Uterus (tissue), 4 donors: ENCODE measurements at places on chromosomes 4 and X. TPM values are rescaled to one million over a fixed set of nuclear protein-coding genes. Genes with fewer than 3 reads are reported as not detected.
A peak's percentile ranks its signal among the peaks of the same experiment; 100 is the strongest.

Gene PARM1
- 28.2 TPM for total RNA-seq

Gene RTL5
- 23.3 TPM for total RNA-seq

Gene F8A3
- total RNA-seq: 0.59 TPM

Gene LANCL3
- total RNA-seq: not detected

Gene PHF8
- total RNA-seq: 42.0 TPM

Gene EOLA2
- total RNA-seq: 15.4 TPM

Gene ADH1B
- total RNA-seq: 703 TPM

Gene SSX4
- total RNA-seq: not detected

DNA sequence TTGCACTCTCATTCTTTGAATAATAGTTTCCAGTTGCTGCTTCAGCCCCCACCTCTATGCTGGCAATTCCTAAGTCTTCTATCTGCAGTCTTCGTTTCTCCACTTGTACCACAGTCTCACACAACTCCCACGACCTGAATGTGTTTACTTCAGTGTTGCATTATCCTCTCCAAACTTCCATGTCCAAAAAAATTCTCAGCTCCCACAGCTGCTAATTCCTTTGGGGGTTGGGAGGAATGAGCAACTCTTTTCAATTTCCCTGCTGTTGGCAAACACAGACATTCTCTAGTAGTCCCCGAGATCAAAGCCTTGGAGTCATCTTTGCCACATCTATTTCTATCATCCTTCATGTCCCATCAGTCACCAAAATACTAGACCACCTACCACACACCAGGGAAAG lies 14.4 kb upstream of the CDS1 start:
- DNase-seq: no peak
- no peaks in the 10 kb centered on the region for H3K4me1 ChIP-seq
- H3K27ac ChIP-seq: no peak overlapping the region

- H3K36me3 ChIP-seq: no peaks in the 10 kb centered on the region
- H3K27ac ChIP-seq: no peak overlapping the region
- no peak overlapping the region for H3K4me3 ChIP-seq
- H3K4me1 ChIP-seq: no peaks in the 10 kb centered on the region
These were observed 672.2 kb upstream of the AMOT start for GRCh38 chrX:113512700-113513395.

GRCh38 chr4:8459867-8460445 lies 19.4 kb downstream of the TRMT44 start:
- no peak overlapping the region for H3K4me3 ChIP-seq
- no peaks in the 10 kb centered on the region for H3K4me1 ChIP-seq
- H3K36me3 ChIP-seq: no peaks in the 10 kb centered on the region
- no peak overlapping the region for H3K27ac ChIP-seq
- no peak for DNase-seq
- no peaks in the 10 kb centered on the region for H3K27me3 ChIP-seq

DNA sequence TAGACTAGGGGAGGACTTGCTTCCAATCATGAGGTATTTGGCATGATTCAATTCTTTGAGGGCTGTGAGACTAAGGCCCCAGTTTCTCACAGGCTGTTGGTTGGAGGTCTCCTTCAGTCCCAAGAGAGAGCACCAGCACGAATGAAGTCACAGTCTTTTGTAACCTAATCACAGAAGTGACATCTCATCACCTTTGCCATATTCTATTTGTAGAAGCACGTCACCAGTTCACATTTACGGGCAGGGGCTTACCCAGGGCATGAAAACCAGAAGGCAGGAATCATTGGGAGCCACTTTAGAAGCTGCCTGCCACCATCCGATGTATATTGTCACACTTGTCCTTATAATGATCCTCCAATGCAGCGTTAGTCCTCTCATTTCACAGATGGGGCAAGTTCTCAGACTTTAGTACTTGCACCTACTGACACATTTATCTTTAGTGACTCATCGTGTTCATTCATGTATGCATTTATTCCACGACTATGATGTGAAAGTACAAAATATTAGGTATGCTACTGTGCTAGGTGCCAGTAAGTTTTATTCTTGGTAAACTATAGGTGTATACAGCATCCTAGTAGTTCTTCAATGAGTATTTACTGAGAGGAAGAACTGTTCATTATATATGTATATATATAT lies 163.8 kb upstream of the PGRMC2 start:
- no peak for DNase-seq
- no peak overlapping the region for H3K27ac ChIP-seq
- H3K36me3 ChIP-seq: no peaks in the 10 kb centered on the region

- no peak overlapping the region for H3K27ac ChIP-seq
- H3K4me3 ChIP-seq: no peak overlapping the region
- no peak for DNase-seq
- no peaks in the 10 kb centered on the region for H3K4me1 ChIP-seq
- H3K36me3 ChIP-seq: no peaks in the 10 kb centered on the region
These were observed 84.2 kb downstream of the SLC2A9 start for GRCh38 chr4:9937078-9937477.

GRCh38 chrX:15948318-15948660 lies 93.7 kb upstream of the AP1S2 start:
- H3K4me1 ChIP-seq: no peaks in the 10 kb centered on the region
- H3K36me3 ChIP-seq: no peaks in the 10 kb centered on the region
- H3K27ac ChIP-seq: no peak overlapping the region
- no peak overlapping the region for H3K4me3 ChIP-seq
- DNase-seq: no peak

GRCh38 chr4:67651536-67651935 lies 49.4 kb downstream of the UBA6 start:
- H3K4me1 ChIP-seq: no peaks in the 10 kb centered on the region
- H3K4me3 ChIP-seq: no peak overlapping the region
- no peak for DNase-seq
- no peaks in the 10 kb centered on the region for H3K36me3 ChIP-seq
- no peak overlapping the region for H3K27ac ChIP-seq

GRCh38 chr4:30904215-30904555 lies 184.0 kb downstream of the PCDH7 start:
- no peak overlapping the region for H3K27ac ChIP-seq
- DNase-seq: no peak
- no peak overlapping the region for H3K4me3 ChIP-seq
- no peaks in the 10 kb centered on the region for H3K4me1 ChIP-seq

- no peaks in the 10 kb centered on the region for H3K27me3 ChIP-seq
- H3K36me3 ChIP-seq: no peaks in the 10 kb centered on the region
- DNase-seq: no peak
These were observed 35.8 kb downstream of the ATXN3L start for GRCh38 chrX:13283950-13284546.

DNA sequence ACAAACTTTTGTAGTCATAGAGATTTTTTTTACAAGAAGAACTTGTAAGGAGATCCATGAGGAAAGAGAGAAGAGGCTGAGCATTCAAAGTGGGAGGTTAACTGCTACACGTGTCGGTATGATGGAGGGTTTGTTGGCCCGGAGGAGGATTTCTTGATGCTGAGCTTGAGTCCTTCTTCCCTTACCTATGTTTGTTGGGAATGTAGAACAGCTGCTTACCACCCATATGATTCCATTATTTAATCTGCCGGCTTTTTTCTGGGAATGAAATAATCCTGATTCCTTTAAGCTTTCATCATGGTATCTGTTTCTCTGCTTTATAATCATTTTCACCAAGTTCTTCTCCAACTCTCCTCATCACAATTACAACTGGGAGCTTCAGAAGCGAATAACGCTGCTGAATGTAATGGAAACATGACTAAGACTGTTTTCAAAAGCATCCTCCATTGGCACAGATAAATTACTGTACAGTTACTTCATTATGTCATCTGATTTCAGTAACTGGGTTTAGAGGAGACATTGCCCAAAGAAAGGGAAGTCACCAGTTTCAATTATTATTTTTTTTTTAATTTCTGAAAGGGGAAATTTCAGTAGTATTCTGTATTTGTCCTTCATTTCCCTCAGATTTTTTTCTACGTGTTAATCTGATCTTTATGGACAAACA lies 420.6 kb downstream of the SPRY1 start:
- H3K27me3 ChIP-seq: no peaks in the 10 kb centered on the region
- H3K27ac ChIP-seq: no peak overlapping the region
- no peaks in the 10 kb centered on the region for H3K36me3 ChIP-seq
- H3K4me3 ChIP-seq: no peak overlapping the region

- H3K36me3 ChIP-seq: no peaks in the 10 kb centered on the region
- H3K27ac ChIP-seq: no peak overlapping the region
- H3K4me3 ChIP-seq: no peak overlapping the region
- DNase-seq: peak; percentile 20
These were observed 153.5 kb downstream of the STK32B start for GRCh38 chr4:5204781-5205180.

- no peak overlapping the region for H3K27ac ChIP-seq
- H3K27me3 ChIP-seq: no peaks in the 10 kb centered on the region
- no peaks in the 10 kb centered on the region for H3K36me3 ChIP-seq
- no peaks in the 10 kb centered on the region for H3K4me1 ChIP-seq
- no peak for DNase-seq
These were observed 13.1 kb downstream of the SLC25A5 start for GRCh38 chrX:119481323-119481801.

DNA sequence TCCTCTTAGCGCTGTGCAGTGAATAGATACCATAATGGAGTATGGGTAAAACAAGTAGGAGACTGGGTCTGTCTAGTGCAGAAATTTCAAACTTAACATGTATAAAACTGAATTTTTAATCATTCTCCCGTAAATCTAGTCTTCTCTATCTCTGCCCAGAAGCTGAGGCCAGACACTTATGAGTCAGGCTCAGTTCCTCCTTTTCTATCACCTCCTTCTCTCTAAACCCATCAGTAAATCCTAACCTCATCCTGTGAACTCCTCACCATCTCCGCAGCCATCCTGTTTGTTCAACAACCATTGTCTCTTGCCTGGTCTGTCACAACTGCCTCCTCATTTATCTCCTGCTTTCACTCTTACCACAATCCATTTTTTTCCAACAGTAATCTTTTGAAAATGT lies 19.8 kb upstream of the SGMS2 start:
- H3K27ac ChIP-seq: no peak overlapping the region
- no peak overlapping the region for H3K4me3 ChIP-seq
- DNase-seq: no peak
- H3K27me3 ChIP-seq: no peaks in the 10 kb centered on the region

GRCh38 chrX:39629001-39629400 lies 468.8 kb downstream of the BCOR start:
- no peaks in the 10 kb centered on the region for H3K4me1 ChIP-seq
- no peak overlapping the region for H3K4me3 ChIP-seq
- H3K27me3 ChIP-seq: peaks cover 3% of the 10 kb centered on the region
- DNase-seq: no peak
- no peaks in the 10 kb centered on the region for H3K36me3 ChIP-seq

GRCh38 chrX:122504026-122504425 lies 680.1 kb upstream of the GRIA3 start:
- H3K36me3 ChIP-seq: no peaks in the 10 kb centered on the region
- H3K4me3 ChIP-seq: no peak overlapping the region
- no peak overlapping the region for H3K27ac ChIP-seq
- no peaks in the 10 kb centered on the region for H3K4me1 ChIP-seq
- H3K27me3 ChIP-seq: no peaks in the 10 kb centered on the region
- no peak for DNase-seq

- peaks cover under 1% of the 10 kb centered on the region for H3K27me3 ChIP-seq
- no peak for DNase-seq
- H3K4me3 ChIP-seq: no peak overlapping the region
- no peaks in the 10 kb centered on the region for H3K36me3 ChIP-seq
These were observed 68.7 kb downstream of the USP9X start for GRCh38 chrX:41153957-41154356.

GRCh38 chr4:55781812-55782211 lies 37.8 kb upstream of the EXOC1L start:
- H3K36me3 ChIP-seq: no peaks in the 10 kb centered on the region
- no peak for DNase-seq
- no peaks in the 10 kb centered on the region for H3K4me1 ChIP-seq
- H3K4me3 ChIP-seq: no peak overlapping the region

- H3K27ac ChIP-seq: no peak overlapping the region
- H3K4me1 ChIP-seq: no peaks in the 10 kb centered on the region
- DNase-seq: no peak
- H3K36me3 ChIP-seq: no peaks in the 10 kb centered on the region
These were observed 115.3 kb downstream of the DACH2 start for GRCh38 chrX:86263526-86263925.
